ENCODE measurements at places on chromosomes 3 and 15.
A peak's percentile ranks its signal among the peaks of the same experiment; 100 is the strongest.

DNA sequence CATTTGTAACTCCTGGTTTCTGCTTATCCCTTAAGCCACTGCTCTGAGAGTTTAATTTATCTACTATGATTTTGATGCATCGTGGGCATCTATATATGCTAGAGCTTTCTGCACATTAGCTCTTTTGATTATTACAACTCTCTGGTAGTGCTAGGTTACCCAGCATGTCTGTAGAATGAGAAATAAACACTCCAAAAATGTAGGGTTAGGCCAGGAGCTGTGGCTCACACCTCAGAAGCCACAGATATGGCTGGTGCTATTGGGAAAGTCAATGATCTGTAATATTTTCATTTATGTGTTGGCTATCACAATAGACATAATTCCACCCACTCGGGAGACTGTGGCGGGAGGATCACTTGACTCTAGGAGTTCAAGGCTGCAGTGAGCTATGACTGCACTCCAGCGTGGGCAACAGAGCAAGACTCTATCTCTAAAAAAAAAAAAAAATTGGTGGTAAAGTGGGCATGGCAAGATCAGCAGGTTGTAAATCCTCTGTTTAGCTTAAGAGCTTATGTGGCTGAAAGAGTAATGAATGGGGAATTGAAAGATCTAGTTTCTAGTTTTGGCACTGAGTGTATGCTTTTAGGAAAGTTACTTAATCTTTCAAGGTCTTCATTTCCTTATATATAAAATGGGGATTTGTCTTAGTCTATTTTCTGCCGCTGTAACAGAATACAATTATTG is 6.3 kb downstream of the TIGIT start:
- no peak for ATAC-seq

DNA sequence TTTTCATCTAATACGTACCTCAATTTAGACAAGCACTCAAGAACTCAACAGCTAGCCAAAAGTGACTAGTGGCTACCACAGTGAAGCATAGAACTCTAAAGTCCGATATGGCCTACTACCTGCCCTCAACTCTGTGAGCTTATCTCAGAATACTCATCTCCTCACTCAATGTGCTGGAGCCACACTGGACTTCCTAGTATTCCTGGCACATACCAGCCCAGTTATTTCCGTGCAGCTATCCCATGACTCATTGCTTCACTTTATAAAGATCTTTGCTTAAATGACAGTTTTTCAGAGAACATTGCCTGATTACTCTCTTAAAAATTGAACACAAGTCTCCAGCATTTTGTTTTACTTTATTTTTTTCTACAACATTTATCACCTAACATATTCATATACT is 524.7 kb downstream of the PYDC2 start:
- ATAC-seq: no peak

DNA sequence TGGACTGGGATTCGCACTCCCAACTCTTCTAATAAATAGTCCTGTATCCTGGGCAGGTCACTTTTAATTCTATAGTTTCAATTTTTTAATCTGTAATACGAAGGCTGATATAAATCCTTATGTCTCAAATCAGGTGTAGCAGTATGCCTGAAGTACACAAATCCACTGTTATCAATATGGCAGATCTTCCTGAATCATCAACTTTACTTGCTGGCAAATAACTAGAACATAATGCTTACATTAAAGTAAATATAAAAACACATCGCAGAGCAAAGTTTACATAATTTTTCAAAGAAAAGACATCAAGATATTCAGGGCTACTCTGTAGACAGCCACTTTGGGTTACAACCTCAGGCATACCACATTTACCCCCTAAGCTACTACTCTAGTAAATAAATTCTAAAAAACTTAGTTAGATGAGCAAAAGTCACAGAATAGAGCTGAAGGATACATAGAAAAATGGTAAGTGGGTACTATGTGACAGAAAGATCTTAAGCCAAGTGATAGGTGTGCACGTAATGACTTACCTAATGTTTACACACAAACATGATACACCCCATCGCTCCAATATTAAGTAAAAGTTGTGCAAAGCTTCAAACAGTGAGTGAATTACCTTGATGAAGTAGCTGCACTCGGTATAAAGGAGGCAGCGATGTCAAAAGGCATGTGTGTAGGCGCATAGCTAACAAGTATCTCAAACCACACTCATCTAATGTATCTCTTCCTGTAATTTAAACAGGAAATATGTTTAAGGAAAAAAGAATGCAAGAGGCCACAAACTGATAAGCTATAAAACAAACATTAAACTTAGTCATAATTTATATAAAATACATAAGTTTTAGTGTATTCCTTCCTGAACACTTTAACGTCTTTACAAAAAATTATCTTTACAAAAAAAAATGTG is 127.9 kb downstream of the DMXL2 start:
- peak; percentile 61 for ATAC-seq

GRCh38 chr3:143171141-143171980 is 51.8 kb downstream of the CHST2 start:
- ATAC-seq: peak; percentile 64

GRCh38 chr3:123075359-123075758 is 8.5 kb downstream of the PDIA5 start:
- ATAC-seq: peak; percentile 14

- no peak for ATAC-seq
Observed at GRCh38 chr3:46763178-46763577, 45.5 kb upstream of the PRSS50 start.

DNA sequence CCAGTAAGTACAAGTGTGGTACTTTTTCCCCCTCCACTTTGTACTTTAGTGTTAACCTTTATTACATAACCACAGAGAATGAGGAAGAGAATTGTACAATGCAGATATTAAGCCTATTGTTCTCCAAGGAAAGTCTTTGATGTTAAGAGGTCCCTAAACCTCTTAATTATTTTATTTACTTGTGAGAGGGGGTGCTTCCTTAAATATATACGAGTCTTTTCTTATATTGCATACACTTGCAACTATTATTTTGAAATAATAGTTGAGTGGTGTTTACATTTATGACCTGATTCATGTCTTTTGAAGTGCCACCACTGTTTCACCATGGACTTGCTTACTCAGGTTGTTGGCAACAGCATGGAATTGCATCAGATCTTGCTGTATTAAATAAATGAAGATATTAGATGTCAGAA is 10.1 kb downstream of the USP3 start:
- no peak for ATAC-seq

- ATAC-seq: no peak
Observed at GRCh38 chr3:175163686-175164085, 304.6 kb downstream of the NAALADL2 start.

DNA sequence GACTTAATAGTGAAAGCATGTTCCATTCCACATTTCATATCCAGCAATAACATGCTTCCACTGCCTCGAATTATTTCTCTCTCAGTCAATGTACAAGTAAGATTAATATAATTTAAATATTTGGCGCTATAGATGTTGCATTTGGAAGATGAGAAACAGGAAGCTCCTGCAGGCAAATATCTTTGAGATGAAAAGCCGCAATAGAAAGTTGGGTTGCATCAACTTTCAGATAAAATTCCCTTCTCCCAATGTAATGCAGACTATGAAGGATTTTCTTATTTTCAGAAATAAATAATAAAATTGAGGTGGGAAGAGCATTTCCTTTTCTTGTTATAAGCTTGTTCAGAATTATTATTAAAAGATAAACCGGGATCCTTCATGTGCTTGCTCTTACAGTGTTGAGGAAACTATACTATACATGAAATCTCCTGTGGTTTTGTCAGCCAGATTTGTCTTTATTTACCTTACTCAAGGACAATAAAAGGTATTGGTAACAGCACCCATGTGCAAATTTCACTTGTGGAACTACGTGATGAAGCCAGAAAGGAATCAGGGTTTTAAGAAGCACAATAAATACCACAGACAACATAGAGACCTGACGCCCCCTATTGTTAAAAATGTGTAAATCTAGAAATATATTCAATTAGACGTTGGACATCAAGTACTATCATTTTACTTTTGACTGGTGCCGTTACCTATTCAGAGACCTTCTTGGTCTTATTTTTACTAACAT is 307.0 kb downstream of the ARPP21 start:
- peak; percentile 74 for ATAC-seq

GRCh38 chr3:178284181-178284580 is 252.1 kb upstream of the KCNMB2 start:
- no peak for ATAC-seq

GRCh38 chr3:120418446-120418845 is 32.3 kb downstream of the FSTL1 start:
- ATAC-seq: no peak

- no peak for ATAC-seq
Observed at GRCh38 chr3:39590806-39591205, 123.3 kb downstream of the MOBP start.

All from SK-N-SH treated with all-trans-retinoic acid at 6 μM for 48 hours (cell line).